ENCODE measurements at places on chromosomes 6 and 20.

GRCh38 chr20:43800186-43800585 lies 73.4 kb upstream of the GTSF1L start:
- DNase-seq = no peak

DNA sequence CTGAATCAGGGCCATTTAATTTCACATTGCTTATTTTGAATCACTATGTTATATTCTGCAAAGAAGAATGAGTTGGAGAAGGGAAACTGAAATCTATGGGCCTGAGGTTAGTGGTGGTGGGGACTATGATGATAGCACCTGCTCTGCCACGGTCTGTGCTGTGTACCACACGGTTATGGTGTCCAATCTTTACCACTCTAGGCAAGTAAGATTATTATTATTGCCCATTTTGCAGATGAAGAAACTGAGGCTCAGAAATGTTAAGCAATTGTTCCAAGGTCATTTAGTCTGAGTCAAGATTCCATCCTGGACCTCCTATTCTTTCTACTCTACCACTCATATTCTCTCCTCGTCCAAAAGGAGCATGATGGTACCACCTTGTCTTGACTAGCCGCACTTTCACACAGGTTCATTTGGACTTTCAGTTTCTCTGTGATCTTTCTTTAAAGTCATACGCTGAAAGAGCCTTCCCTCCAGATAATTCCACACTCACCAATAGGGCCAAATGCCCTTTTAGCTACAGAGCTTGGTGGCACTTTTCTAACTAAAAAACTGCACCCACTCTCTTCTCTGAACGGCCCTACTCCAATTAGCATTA lies 56.2 kb downstream of the GFOD1 start:
- DNase-seq = no peak

DNA sequence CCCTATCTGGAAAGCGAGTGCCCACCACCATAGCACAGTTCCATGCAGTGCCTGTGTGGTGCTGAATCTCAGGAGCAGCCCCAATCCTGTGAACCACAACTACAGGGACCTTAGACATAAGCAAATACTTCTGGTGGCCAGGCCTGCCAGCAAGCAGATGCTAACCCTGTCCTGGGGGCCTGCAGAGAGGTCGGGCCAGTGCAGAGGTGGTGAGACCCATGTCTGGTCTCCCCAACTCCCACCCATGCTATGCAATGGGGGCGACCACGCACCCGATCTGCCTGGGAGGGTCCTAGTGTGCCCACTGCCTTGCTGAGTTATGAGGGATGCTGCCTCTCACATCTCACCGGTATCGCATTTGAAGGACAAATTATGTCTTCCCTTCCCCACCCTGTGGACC lies 151.6 kb upstream of the ZNF337 start:
- DNase-seq = no peak

GRCh38 chr6:10175362-10175761 lies 239.5 kb downstream of the TFAP2A start:
- DNase-seq = no peak

- DNase-seq = peak; percentile 75
These were observed 38.7 kb downstream of the GNAS start for GRCh38 chr20:58891086-58891717.

- no peak for DNase-seq
These were observed 326.7 kb upstream of the JARID2 start for GRCh38 chr6:14919038-14919670.

DNA sequence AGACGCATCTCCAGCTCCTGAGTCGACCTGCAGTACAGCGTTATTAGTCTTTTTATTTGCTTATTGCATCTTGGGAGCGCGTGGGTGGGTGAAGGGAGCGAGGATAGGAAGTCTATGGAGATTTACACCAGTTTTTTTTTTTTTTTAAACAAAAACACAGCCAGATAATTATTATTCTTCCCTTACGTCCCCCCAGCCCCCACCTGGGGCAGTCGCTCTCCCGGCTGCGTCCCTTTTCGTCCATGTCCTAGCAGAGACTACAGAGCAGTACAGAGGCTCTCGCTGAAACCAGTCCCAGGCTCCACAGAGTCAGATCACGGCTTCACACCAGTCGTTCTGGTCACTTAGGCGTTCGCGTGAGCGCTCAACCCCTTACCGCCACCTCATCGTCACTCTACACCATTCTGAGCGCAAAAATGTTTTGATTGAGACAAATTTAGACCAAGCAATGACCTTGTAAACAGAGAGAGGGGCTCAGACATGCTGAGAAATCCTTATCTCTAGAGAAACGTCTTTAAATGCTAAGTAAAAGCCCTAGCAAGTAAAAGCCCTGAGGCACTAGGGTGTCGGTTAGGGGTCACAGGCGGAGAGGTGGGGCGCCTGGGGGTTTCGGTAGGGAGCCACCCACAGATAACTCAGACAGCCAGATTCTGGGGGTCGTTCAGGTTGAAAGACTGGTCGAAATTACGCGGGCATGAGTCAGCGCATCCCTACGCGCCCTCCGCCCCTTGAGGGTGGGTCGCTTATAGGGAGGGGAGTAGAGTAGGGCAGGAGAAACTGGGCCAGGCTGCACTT lies 975 bp upstream of the PPT2 start:
- DNase-seq = no peak

DNA sequence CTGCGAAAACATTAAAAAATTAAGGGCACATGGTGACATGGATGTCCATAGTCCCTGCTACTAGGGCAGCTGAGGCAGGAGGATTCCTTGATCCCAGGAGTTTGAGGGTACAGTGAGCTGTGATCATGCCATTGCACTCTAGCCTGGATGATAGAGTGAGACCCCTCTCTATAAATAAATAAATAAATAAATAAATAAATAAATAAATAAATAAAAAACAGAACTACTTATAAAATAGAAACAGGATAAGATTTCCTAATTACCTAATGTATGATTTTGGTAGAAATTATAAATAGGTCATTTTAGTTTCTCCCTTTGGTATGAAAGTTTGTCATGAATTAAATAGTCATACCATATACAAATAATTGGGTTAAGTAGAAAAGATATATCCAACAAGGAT lies 916.2 kb downstream of the GRIK2 start:
- DNase-seq = no peak

DNA sequence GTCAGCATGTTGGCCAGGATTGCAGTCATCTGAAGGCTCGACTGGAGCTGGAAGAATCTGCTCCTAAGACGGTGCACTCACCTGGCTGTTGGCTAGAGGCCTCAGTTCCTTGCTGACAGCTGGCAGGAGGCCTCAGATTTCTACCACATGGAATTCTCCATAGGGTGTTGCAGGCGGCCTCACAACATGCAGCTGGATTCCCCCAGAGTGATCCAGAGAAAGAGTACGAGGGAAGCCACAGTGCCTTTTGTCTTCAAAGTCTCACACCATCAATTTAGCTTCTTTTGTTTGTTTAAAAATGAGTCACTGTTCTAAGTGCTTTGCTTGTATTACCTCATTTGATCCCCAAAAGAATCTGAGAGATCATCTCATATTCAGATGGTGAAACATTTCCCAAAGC lies 65.5 kb upstream of the FYN start:
- DNase-seq = no peak

- DNase-seq = no peak
These were observed 27.9 kb upstream of the CD93 start for GRCh38 chr20:23114018-23114417.

- peak; percentile 48 for DNase-seq
These were observed 186.9 kb upstream of the UST start for GRCh38 chr6:148559848-148560433.

All from stimulated activated CD8-positive, alpha-beta memory T cell treated with anti-CD3 and anti-CD28 coated beads, Interleukin-12 subunit alpha, Interleukin-12 subunit beta, amount 100 ng/mL, for 4 hours (primary cell).